ENCODE measurements at places on chromosomes 2 and 18. TPM values are rescaled to one million over a fixed set of nuclear protein-coding genes. Genes with fewer than 3 reads are reported as not detected.

Gene IRS1
- total RNA-seq: 3.5 TPM

Gene ASPRV1
- 1.5 TPM for total RNA-seq

Gene EFR3B
- 0.34 TPM for total RNA-seq

Gene SPP2
- total RNA-seq: not detected

Gene LCLAT1
- total RNA-seq: 11.9 TPM

Gene CD8B
- not detected for total RNA-seq

Data from esophagus squamous epithelium (tissue), 5 donors.